ENCODE measurements at places on chromosomes 11 and 22.

- no peak for DNase-seq
These were observed 335.0 kb downstream of the C11orf87 start for GRCh38 chr11:109756951-109757350.

DNA sequence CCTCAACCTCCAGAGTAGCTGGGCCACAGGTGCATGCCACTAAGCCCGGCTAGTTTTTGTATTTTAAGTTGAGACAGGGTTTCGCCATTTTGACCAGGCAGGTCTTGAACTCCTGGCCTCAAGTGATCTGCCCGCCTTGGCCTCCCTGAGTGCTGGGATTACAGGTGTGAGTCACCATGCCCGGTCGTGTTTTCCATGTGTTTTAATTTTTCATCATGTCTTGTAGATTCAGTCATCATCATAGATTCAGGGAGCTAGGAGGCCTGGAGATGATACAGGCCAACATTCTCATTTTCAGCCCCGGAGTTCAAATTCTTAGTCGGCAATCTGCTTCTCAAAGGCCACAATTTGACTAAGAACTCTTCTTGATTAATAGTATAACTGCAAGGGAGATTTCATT lies 73.5 kb upstream of the GRAMD1B start:
- no peak for DNase-seq

DNA sequence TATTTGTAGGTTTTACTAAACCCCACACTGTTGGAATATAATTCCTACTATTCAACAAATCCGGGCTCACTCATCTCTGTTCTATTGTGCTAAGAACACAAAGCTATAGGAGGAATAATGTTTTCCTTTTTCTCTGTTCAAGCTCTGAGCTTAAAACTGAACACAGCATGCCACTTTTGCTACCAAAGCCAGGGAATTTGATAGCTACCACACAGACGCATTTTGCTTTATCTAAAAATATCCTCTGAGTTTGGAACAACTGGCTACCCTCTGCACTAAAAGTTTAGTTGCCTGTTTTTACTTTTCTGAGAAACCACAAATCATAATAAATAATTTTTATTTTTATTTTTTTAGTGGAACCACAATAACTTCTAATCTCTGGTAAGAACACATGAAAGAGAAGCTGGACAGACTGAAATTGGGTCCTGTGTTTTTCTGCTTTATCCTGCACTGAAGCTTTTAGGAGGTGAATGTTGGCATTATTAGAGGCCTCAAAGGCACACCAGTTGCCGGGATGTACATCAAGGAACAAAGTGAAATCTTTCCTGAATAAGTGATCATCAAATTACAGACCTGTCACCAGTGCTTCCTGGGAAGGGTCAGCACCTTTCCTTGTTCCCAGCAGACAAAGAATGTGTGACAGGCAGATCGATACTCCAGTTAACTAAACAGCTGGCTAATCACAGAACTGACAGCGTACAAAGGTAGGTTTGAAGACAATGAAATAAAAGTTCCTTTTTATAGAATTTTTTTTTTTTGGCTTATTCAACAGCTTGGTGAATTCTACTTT lies 523.2 kb upstream of the TENM4 start:
- DNase-seq = no peak

DNA sequence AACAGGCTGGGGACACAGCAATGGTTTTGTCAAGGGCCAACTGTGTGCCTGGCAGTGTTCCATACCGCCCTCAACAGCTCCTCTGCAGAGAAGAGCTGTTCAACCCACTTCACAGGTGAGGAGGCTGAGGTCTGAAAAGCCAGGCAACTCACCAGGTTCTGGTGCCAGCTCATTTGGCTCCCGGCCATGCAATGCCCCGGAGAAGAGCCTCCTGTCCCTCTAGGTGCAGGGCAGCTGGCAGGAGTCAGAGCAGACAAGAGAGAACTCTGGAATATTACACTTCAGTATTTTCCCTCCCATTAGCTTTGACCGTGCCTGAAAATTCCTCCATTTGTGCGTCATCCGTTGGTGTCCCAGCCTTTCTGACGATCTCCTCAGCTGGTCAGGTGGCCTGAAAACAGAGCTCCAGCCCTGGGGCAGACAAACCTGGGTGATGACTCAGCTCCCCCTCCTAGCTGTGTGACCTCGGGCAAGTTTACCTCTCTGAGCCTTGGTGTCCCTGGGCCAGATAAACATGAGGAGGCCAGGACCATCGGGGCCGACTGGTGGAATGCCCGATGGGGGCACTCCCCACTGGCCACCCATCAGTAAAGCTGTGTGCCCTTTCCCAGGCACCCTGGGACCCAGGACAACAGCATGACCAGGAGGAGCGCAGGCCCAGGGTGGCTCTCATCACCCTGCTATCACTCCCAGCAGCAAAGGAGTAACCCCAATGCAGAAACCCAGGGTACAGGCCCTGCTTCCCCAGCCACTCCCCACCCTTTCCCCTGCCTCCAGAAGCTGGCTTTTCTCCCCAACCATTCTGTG lies 9.6 kb upstream of the C1QTNF6 start:
- DNase-seq = no peak

DNA sequence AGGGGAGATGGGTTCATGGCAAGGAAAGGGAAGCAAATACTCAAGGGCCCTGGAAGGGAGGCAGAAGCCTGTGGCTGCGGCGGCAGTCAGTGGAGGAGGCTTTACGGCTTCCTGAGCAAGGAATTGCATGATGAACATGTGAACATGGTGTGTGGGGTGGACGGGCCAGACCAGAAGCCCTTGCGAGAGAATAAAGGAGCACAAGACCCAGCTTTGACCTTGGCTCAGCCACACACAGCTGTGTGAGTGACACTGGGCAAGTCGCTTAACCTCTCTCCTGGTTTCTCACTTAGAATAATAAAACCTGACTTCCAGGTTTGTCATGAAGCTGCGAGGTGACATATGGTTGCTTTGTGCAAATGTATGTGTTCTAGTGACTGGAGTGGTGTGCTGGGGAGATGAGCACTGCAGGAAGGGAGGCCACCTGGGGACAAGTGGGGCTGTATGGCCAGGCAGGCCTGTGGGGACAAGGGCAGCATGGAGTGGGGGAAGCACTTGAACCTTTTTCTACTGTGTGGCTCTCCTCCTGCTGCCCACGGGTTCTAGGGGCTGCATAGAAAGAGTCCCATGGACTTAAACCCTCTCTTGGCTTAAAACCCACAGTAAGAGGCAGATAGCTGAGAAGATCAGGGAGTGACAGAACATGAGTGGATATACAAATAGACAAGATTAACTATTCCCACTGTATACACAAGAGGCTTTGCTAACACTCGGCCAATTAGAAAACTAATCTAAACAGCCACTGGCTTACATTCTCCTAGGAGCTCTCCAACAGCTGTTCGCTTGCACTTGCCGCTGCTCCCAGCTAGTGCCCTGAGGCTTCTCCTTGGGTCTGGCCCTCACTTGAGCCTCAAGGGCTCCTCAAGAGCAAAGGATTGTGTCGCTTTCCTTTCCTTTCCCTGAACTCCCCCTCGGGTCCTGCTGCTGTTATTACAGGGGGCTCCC lies 67.3 kb upstream of the CDON start:
- DNase-seq = no peak

DNA sequence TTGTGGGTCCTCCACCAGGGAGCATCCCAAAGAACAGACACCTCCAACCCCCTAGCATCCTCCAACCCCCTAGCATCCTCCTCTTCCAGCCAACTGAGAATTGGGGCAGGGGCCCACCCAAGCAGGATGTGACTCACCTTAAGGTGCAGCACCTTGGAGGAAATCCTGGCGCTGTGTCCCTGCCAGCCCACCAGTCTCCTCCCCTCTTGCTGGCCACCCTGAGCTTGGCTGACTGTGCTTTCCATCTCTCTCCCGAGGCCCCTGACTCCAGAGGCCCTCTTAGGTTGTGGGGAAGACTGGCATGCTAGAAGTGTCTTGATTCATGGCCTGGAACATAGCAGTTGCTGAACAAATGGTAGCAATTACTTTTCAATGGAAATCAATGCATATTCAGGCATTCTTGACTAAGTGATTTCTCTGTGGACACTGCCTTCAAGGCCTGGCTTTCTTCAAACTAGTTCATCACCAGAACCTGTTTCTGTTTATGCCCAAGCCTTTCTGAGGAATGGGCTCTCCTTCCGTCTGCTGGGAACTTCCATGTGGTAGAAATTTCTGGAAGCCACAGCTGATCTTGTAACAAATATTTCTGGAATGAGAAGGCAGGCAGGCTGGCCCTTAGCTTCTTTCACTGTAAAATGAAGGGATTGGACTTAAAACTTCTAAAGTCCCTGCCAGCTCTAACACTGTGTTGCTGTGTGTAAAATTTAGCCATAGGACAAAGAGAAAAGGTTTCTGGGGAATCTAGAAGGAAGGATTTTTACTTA lies 60.5 kb downstream of the CEP164 start:
- DNase-seq = no peak

DNA sequence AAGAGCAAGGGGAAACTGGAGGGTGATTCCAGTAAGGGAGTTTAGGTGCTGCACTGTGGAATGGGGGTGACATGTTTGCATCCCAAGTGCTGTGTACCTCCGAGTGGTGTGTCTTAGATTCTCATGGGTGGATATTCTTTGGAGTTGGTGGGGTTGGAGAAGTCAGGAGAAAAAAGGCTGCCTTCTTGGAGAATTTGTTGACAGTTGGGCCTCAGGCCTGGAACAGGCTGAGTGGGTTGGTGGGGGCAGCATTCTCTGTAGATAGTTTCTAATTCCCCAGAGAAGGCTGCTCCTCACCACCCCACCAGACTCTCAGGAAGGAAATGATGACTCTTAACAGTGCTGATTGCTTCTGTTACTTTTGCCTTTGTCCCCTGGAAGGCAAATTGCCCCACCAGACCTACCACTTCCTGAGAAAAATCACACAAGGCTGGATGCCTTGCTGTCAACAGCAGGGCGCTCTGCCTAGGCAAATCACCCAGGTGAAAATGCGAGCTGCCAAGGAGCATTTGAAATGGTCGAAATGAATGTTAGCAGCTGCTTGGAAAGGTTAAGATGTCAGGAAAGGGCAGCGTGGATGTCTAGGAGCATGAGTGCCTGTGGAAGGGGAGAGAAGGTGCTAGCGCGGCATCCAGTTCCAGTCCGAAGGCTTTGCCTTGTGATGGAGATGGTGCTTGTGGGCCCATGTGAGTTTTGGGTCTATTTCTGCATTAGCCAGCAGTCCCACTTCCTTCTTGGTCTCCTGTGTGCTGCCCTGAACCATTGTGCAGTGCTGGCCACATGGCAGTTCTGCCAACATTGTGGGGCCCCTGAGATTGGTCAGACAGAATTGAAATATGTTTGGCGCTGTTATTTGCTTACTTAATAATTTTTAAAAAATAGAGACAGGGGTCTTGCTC lies 29.7 kb upstream of the SORL1-AS1 start:
- DNase-seq = no peak

DNA sequence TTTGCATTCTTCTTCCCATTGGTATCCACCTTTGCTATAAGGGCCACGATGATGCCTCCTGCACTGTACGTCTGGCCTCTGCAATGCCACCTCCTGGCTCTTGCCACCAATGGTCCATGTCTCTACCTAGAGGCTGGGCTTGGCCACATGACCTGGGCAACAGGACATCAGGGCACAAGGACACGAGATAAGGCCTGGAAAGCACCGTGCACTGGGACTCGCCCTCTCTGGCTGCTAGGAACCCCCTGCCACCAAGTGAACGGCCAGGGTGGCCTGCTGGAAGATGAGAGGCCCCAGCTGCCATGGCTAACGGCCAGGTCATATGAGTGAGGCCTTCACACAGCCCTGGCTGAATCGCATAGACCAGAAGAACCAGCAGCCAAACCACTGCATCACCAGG lies 87.4 kb downstream of the TRMU start:
- DNase-seq = no peak

GRCh38 chr22:21766691-21767462 lies 31.3 kb upstream of the YPEL1 start:
- no peak for DNase-seq

DNA sequence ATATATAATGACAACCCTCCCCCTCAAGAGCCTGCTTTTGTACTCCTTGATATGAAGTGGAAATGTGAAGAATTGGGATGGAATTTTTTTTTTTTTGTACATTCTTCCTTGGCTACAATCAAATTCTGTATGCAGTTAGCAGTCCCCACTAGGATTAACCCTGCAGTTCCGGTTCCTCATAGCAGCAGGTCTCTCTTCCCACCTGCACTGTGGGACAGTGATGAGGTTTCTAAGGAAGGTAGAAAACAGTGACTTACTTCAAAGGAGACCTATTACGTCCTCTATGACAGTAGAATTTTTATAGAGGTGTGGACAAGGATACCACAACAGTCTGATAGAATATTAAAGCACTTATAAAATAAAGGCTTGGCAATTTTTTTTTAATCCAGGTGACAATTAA lies 46.3 kb upstream of the ALKBH3 start:
- no peak for DNase-seq

DNA sequence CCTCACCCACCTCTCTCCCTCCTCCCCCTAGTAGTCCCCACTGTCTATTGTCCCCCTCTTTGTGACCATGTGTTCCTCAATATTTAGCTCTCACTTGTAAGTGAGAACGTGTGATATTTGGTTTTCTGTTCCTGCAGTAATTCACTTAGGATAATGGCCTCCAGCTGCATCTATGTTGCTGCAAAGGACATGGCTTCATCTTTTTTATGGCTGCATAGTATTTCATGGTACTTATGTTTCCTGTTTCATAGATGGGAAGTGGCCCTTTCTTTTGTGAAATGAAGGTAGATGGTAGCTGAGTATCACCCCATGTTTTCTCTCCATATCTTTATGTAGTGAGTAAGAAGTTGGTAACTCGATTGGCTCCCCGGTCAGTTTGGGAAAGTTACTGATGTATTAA lies 66.6 kb upstream of the CREB3L1 start:
- DNase-seq = no peak

- no peak for DNase-seq
These were observed 393.5 kb downstream of the TENM4 start for GRCh38 chr11:79047321-79047720.

- peak; percentile 61 for DNase-seq
These were observed 1.5 kb downstream of the SLC43A1 start for GRCh38 chr11:57513911-57514537.

GRCh38 chr11:12454782-12455181 lies 77.4 kb downstream of the PARVA start:
- DNase-seq = no peak

- DNase-seq = no peak
These were observed 9.1 kb upstream of the GLYATL1B start for GRCh38 chr11:59076876-59077571.

GRCh38 chr22:37196539-37197450 lies 8.7 kb upstream of the C1QTNF6 start:
- DNase-seq = no peak

DNA sequence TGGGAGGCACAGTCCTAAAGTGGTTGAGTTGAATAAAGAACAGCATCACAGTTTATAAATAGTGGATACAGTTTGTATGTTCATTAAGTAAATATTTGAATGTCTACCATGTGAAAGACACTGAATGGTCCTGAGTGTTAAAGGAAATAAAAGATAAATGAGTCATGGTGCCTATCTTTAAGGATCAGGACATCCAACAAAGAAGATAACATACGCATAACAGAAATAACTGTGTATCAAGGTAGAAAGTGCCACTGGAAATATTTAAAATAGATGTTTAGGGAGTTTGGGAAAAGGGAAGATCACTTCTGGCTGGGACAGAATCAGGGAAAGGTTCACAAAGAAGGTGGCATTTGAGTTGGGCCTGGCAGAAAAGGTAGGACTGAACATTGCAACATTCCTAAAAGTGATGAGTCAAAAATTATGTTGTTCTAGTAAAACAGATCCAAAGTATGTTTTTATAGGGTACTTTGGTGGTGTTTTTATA lies 41.5 kb downstream of the CSTPP1 start:
- no peak for DNase-seq

- DNase-seq = no peak
These were observed 12.7 kb upstream of the CD44 start for GRCh38 chr11:35126000-35126878.
